ENCODE measurements at places on chromosomes 7 and 10.

GRCh38 chr7:81447351-81447952, 322.4 kb downstream of the HGF start:
- no peak for DNase-seq

GRCh38 chr10:129942936-129943715, 20.9 kb downstream of the EBF3 start:
- DNase-seq: no peak

- DNase-seq: no peak
These were observed 55.3 kb downstream of the TFAM start for GRCh38 chr10:58440484-58440883.

GRCh38 chr10:126422567-126422966, 34.3 kb upstream of the ADAM12 start:
- DNase-seq: no peak

- DNase-seq: no peak
These were observed 12.7 kb downstream of the MMP21 start for GRCh38 chr10:125762692-125763648.

DNA sequence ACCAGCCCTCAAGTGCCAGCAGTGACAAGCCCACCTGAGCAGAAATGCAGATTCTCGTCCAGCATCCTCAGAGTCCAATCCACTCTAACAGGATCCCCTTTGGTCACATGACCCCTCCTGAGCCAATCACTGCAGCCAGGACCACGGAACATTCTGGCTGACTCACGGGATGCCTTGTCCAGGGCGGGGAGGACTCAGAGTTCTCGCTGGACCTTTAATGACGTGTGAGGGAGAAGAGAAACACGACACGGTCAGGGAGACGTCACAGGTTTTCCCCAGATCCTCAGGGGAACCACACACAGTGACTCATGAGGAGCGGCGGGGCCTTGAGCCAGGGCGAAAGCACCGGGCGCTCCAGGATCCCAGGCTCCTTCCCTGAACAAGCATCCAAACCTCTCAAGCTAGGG, 155.7 kb downstream of the PTPRN2 start:
- no peak for DNase-seq

DNA sequence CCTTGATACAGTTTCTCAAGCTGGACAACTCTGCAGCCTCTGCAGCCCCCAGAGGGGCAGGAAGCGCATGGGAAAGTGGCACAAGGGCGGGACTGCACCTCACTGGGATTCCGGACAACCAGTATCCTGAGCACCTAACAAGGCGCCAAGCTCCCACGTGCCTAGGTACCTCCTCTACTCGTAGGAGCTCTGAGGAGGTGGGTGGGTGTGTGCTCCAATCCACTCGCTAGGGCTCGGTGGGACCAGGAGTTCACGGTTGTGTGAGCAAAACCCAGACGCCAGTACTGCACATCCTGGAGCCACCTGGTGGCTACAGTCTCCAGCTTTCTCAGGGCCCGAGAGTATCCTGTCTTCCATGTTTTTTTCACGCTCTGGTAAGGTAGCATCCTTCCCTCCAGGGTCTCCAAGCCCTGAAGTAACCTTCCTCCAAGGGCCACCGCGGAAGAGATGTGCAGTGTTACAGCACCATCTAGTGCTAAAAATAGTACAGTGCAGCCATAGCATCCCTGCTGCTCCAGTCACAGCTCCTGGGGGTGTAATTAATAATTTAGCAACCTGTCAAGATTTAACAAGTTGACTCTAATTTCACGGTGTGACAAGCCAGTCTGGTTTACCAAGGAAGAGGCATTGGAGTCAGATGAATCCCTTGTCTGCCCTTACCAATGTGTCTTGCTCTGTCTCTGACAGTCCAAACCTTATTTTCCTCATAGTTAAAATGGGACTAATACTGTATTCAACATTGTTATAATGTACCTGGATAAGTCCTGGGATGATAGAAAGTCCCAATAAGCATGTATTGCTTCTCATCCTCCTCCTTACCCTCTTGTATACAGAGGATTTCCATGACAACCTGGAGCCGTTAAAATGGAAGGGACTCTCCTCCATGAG, 70.4 kb downstream of the HERPUD2 start:
- no peak for DNase-seq

DNA sequence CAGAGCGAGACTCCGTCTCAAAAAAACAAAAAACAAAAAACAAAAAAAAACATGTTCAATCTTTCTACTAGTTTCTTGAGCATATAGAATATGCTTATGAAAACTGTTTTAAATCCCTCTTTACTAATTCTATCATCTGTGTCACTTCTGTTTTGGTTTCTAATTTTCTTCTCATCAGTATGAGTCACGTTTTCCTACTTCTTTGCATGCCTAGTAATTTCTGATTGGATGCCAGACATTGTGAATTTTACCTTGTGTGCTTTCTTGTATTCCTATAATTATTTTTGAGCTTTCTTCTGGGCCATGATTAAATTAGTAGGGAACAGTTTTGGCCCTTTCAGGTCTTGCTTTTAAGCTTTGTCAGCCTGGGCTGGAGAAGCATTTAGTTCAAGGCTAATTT, 9.9 kb downstream of the MICU1 start:
- no peak for DNase-seq

DNA sequence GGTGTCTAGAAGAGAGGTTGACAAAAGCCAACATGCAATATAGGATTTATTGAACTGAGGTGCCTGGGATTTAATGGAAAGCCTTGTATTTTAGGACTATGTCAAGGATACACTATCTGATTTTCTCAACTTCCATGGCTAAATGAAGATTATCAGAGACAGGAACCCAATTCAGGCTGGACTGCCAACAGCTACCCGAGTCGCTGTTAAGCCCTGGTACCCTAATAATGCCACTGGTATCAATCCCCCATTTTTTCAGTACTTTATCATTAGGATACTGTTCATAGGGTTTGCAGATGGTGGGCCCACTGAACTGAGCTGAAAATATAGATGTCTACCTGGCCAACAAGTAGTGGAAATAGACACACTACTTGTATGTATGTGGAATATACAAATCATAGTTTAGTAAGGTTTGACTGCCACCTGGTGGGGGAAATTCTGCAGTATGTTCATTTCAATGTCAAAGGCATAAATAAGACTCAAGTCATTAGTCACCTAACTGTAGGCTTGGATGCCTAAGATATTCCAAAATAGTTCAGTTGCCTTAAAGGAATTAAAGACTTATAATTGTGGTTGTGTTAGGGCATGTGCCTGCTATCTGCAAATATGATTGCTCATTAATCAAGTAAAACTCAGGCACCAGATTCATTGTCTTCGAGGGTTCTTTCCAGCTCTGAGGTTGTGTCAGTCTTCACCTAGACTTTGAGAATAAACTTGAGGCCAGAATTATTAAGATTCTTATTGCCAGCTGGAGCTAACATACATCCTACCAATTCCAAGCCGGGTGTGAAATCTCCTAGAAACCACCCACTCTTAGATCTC, 34.1 kb upstream of the NOBOX start:
- DNase-seq: no peak

DNA sequence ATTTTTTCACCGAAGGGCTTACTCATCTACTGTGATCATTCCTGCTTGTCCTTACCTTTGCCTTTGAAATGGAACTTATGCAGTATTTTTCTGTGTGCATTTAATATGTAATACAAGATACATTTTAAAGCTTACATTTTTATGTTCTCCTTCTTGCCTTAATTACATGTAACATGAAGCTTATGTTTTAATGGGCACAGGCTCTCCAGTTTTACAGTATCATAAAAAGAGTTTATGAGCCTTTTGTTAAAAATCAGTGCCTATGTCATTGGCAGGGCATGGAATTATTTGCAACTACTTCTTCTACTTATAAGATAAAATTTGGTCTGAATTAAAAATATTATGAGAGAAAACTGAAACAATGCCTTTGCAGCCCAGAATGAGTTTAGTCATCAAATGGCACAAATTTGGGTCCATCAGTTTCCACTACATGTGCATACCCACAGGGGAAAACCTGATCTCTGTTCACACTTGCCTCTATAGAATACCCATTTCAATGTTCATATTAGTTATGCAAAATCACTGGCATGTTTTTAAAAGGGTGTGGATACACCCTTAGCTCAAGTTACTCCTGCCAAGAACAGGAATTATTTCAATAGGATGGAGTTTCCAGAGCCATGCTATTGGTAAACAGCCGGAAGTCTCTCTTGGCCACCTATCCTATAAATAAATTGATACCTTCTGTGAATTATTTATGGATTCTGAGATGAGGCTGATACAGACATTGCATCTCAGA, 27.9 kb upstream of the WNT16 start:
- DNase-seq: no peak

GRCh38 chr10:5556576-5556975, 31.8 kb downstream of the CALML3 start:
- no peak for DNase-seq

DNA sequence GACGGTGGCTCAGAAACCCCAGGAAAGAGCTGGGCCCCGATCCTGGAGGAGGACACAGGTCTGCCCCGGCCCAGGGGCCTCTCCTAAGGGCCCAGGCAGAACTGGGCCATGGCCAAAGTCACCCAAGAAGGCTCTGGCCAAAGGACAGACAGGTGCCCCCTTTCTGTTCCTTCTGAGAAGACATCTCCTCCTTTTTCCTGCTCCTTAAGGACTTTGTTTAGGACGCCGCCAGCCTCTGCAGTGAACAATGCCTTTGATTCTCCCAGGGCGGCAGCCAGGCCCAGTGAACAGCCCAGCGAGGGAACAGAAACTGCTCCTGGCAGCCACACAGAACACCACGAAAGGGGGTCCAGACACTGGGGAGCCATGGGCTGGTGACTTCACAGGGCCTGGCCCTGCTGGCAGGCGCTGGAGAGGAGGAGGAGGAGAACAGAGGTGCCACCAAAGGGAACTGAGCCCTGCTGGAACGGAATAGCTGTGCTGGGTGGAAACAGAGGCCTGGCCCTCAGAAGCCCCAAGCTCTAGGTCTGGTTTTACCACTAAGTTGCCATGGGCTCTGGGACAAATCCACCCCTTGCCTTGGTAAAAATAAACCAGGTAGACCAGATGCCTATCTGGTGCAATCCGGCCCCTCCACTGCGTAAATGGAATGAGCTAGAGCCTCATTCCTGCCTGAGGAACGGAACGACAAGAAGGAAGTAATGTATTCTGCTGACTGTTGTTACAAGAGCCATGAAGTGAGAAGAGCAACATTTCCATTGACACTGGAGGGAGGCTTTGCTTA, 163.3 kb upstream of the RHEB start:
- DNase-seq: no peak

GRCh38 chr10:112132435-112132834, 51.1 kb downstream of the GPAM start:
- DNase-seq: no peak

- DNase-seq: no peak
These were observed 25.2 kb downstream of the ABCB1 start for GRCh38 chr7:87575521-87575920.

DNA sequence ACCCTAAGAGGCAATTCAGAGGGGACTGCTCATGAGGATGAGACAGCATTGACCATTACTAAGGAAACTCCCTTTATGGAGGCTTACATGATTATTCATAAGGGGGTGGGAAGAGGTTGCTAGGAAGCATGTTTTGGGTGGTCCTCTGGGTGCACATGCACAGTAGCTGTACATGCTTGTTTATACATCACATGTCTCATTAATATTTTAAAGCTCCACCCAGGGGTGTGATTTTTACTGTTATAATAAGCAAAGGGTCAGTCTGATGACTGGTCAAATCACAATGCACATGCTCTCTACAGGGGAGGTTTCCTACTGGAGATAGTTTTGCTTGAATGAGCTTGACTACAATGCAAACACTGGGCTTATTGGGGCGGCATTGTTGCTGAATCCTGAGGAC, 23.8 kb upstream of the PPP1R9A start:
- DNase-seq: no peak

DNA sequence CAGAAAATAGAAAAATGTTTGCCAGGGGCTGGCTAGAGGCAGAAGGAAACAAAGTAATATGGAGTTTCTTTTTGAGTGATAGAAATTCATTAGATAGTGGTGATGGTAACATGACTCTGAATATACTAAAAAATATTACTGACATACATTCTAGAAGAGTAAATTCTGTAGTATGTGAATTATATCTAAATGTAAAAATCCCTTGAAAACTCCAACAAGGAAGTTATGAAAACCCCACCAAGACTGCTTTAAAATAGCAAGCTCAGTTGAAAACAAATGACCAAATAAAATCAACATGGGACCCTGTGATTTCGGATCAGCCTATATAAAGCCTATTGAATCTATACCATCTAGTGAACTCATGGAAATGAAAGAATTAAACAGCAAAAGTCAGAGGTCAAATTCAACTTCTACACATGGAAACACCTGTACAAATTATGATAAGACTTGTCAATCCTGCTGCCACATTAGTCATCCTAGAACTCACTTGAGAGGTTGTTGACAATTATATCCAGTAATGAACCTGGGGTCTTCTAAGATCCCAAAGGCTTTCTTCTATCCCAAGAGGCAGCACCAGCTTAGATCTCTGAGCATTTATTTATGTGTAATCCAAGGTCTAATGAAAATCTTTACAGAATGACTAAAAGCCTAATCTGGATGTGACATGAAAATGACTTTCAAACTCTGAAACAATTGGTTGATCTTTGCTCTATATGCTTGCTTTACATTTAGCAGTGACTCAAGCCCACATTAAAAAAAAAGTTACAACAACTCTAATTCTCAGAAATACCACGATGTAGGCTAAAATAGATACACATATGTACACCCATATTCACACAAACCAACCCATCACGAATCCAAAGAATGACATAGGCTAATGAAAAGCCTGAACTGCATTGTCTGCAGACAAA, 59.3 kb downstream of the OSBPL3 start:
- no peak for DNase-seq

DNA sequence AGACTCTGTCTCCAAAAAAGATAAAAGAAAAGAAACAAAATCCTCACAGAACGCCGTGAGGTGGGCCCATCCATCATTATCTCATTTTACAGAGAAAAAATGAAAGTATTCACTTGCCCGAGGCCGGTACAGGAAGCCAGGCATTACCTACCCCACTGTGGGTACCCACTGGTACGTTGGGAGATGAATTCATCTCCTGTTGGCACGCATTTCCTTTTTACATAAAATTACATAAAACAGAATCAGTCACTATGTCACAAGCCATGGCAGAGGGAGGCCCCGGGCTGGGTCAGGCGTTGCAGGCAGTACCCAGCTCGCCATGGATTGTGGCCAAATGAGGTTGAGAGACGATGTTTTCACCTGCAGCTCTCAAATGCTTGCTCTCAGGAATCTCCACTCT, 38.6 kb upstream of the TNRC18 start:
- no peak for DNase-seq

DNA sequence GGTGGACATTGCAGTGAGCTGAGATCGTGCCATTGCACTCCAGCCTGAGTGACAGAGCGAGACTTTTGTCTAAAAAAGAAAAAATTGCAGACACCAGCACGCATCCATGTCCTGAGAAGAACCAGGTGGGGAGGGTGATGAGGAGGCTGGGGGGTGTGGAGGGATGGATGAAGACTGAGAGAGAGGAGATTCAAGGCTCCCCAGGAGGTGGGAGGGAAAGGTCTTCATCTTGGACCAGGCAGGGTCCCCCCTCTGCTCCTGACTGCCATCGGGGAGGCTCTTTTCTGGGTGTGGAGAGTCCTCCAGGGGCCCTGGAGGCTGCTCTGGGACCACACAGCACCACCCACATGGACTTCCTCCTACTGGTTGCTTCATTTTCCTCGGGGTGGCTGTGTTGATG, 1.5 kb downstream of the SCART1 start:
- no peak for DNase-seq

Data from stimulated activated CD8-positive, alpha-beta memory T cell treated with anti-CD3 and anti-CD28 coated beads, Interleukin-2, amount 100 ng/mL, for 1 hour (primary cell).